D341Med (cell line): ENCODE measurements at places on chromosomes 13 and 19.
A peak's percentile ranks its signal among the peaks of the same experiment; 100 is the strongest.

GRCh38 chr19:38878575-38879399 is 712 bp upstream of the RINL start:
- DNase-seq, result peak; percentile 24

DNA sequence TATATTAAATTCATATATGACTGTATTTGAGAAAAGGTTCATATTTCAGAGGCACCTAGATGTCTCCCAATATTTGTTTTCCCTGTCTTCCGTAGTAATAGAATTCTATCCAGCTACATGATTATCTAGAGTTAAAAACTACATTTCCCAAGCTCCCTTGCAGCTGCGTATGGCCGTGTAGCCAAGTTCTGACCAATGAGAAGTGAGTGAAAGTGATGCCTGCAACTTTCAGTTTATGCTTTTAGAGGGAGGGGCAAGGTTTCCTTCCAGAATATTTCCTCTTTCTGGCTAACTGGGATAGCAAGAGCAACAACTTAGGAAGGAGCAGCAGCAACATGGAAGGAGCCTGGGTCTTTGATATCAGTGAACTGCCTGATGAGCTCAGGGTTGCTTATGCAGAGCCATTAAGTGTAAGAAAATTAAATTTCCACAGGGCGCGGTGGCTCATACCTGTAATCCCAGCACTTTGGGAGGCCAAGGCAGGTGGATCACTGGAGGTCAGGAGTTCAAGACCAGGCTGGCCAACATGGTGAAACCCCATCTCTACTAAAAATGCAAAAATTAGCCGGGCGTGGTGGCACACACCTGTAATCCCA is 23.2 kb upstream of the CYP2A13 start:
- DNase-seq, result no peak

DNA sequence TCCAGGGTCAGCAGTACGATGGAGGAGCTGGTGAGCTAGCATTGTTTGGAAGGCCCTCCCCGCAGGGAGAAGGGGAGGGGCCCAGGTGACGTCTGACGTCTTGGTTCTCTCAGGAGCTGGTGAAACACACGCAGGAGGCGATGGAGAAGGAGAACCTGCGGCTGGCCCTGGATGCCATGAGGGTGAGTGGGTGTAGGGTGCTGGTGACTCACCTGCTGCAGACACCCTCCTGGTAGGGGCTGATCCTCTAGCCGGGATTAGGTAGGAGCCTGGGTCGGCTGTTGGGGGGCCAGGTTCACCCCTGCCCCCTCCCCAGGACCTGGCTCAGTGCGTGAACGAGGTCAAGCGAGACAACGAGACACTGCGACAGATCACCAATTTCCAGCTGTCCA is 55.8 kb downstream of the VAV1 start:
- no peak for DNase-seq

GRCh38 chr13:43306372-43306771 is 283.0 kb downstream of the DNAJC15 start:
- DNase-seq, result no peak

GRCh38 chr19:29965492-29965891 is 23.5 kb downstream of the URI1 start:
- no peak for DNase-seq

GRCh38 chr13:99003851-99004471 is 26.1 kb upstream of the DOCK9 start:
- no peak for DNase-seq

DNA sequence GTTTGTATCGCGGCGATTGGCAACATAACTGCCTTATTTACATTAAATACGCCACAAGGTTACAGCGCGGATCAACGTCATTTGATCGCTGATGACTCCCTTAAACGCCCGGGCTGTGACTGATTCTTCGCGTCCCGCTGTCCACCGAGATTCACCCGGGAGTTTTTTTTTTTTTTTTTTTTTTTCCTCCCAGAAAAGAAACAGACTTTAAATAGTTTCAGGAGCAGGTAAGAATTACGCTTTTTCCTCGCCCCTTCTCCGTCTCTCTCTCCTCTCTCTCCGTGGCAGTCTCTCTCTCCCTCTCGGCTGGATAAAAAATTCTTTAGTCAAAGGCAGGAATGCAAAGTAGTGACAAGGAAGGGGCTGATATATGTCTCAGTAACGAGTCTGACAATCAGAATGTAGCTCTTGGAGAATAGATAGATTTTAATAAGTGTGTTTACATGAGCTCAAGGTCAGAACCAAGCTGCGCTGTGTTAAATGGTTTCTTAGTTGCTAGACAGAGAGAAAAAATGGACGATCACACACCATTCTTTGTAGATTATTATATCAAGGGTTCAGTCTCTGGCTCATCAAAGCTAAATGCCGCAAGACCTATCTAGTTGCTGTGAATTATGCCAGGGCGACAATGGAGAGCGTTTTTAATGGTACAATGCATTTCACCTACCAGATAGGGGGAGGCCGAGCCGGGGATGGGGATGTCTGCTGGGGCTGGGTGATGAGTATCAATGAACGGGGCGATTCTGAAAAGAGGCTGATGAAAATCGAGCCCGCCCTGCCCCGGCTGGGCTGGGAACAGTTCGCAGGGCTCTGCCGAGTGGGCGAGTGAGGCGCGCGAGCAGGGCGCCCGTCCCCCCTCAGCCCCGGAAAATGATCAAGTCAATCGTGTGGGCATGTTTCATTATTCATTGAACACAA is 147.2 kb upstream of the ZNF536 start:
- peak; percentile 70 for DNase-seq

DNA sequence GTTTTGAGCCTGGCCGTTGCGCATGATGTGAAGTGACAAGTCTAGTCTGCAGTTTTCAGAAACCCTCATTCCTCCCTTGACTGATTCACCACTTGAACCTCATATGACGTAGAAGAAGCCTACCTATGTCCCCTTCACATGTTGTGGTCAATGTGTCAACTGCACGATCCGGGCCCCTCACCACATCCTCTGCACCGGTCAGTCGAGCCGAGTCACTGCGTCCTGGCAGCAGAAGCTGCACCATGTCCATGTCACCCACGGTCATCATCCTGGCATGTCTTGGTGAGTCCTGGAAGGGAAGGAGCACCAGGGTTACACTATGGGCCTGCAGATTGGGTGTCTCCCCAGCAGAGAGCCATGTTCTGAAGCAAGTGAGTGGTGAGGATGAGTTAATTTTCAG is at the start of gene KIR2DL4:
TSS of gene KIR2DL4 (plus strand) at position 201 of the 400 bp plus-strand sequence. CDS start at position 243, 42 bp downstream.
- no peak for DNase-seq

DNA sequence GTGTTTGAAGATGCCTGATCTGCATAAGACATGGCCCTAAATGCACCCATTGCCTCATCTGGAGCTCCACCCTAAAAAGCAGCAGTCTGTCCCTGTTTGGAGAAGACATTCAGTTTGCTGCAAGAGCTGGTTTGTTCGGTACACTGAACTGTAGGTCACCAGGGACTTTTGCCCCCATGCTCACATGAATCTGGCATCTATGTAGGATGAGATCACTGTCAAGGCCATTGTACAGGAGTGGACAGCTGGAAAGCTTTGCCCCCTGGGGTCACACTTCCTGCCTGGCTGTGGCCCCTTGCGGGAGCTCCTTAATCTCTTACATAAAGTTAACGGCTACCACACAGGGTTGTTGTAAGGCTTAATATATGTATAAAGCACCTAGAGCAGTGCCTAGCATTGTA is 73.0 kb downstream of the IPO5 start:
- no peak for DNase-seq

DNA sequence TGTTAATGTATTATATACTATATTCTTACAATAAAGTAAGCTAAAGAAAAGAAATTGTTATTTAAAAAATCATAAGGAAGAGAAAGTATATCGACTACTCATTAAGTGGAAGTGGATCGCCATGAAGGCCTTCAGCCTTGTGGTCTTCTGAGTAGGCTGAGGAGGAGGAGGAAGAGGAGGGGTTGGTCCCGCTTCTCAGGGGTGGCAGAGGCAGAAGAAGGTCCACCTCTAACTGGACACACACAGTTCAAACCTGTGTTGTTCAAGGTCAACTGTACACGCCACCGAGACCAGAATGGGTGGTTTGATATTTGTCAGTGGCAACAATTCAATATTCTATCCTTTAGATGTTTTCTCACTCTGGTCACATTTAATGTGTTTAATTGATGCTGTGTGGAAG is 67.2 kb downstream of the ALOX5AP start:
- no peak for DNase-seq

DNA sequence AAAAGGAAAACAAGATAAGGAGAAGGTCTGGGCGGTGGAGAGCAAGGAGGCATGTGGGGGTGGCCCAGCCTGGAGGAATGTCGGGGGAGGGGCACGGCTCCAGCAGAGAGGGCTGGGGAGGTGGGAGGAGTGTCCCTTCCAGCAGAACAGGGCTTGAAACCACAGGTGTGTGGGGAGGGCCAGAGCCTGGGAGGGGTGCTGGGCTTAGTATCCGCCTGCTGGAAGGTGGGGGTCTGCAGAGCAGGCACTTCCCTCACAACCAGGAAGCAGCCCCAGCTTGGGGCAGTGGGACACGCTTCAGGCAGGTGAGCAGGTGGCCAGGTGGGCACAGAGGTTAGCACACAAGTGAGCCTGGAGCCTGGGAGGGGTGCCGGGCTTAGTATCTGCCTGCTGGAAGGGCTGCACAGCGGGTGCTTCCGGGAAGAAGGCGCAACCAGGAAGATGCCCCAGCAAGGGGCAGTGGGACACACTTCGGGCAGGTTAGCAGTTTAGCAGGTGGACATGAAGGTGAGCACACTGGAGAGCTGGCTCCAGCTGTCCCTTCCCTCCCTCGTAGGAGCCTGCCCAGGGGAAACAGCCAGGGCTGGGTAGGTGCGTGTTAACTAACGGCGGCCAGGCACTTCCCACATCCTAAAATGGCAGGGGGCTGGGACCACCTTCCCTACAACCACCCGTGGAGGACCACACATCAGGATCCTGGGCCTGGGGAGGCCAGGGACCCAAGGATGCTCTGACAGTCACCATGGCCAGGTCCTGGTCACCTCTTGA is 3.0 kb downstream of the GAS6 start:
- peak; percentile 23 for DNase-seq

GRCh38 chr19:2973229-2973628 is 4.1 kb upstream of the TLE6 start:
- no peak for DNase-seq

- DNase-seq, result peak; percentile 96
Observed at GRCh38 chr19:45250832-45251451, at the start of gene MARK4. MARK4 (plus strand) TSS chr19:45251271; CDS start chr19:45251589, 318 bp downstream.

DNA sequence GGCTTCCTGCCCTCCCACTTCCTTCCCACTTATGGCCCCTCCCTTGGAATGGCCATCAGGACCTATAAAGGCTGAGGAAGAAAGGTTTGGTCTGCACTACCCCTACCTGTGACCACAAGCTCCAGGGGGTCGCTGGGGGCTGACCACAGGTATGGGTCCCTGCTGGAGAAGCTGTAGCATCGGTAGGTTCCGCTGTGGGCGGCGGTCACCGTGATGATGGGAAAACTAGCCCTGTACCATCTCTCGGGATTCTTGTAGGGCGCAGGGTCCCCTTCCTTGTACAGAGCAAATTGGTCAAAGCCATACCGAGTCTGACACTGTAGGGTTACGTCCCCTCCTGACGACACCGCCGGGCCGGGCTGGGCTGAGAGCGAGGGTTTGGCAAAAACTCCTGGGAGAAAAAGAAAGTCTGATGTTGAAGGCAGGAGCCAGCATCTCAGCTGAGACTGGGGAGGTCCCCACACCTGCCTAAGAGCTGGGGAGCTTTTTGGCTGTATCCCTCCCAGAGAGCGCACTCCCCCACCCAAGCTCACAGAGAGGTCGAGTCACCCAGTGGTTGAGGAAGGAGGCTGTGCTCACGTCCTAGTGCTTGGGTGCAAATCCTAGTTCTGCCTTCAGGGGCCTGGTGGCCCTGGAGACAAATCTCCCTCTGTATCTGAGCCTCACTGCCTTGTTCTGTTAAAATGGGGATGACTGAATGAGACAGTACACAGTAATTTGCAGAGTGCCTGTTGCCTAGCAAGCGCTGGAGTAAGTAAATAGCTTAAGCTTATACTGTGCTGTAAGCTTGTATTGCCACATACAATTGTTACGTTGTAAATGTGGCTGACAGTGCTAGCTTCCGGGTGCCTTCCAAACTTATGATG is 10.4 kb downstream of the GP6 start:
- no peak for DNase-seq

DNA sequence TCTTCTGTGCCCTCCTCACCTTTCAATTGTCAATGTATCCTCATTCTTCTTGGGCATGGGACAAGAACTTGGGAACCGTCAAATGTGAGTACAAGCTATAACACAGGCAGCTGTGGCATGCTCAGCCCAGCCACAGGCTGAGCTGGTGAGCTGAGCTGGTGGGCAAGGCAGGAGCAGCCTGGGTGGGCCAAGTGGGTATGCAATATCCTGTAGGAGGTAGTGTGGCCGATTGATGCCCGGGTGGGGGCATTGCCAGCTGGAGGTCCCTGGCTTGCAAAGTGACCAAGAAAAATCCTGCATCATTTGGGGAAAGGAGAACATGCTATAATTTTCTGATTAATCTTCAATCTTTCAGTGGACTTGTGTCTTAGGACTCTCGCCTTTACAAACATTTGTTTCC is 507.2 kb upstream of the SLC10A2 start:
- no peak for DNase-seq

GRCh38 chr19:1474011-1474764 is 4.8 kb downstream of the C19orf25 start:
- no peak for DNase-seq
